ENCODE measurements at places on chromosomes 2 and 18. TPM values are rescaled to one million over a fixed set of nuclear protein-coding genes. Genes with fewer than 3 reads are reported as not detected.

DPP4 gene
- total RNA-seq = 0.08 TPM

DTNB gene
- total RNA-seq = 25.1 TPM

ZEB2 gene
- total RNA-seq = 55.1 TPM

CDH19 gene
- 21.4 TPM for total RNA-seq

FAM117B gene
- 4.6 TPM for total RNA-seq

VIT gene
- 0.13 TPM for total RNA-seq

TMEM87B gene
- total RNA-seq = 9.1 TPM

LIPT1 gene
- total RNA-seq = 7.7 TPM

APLF gene
- 4.6 TPM for total RNA-seq

COL4A3 gene
- total RNA-seq = 0.34 TPM

SEPTIN10 gene
- 64.8 TPM for total RNA-seq

SCN3A gene
- 6.1 TPM for total RNA-seq

RIT2 gene
- total RNA-seq = not detected

MC5R gene
- not detected for total RNA-seq

ATP6V1B1 gene
- total RNA-seq = 1.6 TPM

CNDP2 gene
- total RNA-seq = 52.7 TPM

PCGF1 gene
- total RNA-seq = 30.5 TPM

DSEL gene
- 24.6 TPM for total RNA-seq

SERPINB13 gene
- total RNA-seq = not detected

DNA sequence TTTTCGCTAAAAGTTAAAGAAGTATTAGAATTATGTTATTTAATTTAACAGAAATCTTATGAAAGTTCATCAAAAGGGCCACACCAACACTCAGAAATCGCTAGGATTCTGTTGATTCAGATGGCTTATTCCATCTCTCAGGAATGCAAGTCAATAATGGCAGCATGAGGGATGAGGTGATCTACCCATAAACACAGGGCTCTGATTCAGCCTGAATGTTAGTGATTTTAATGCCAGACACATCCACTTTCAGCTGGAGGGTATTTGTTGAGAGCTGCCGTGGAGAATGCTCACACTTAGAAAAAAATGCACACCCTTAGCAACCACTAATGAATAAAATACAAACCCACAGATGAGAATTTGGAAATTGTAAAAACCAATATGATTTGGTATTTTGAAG is 173.3 kb upstream of the ERBB4 start:
- 0 out of 2 replicates have a peak, but pooled peaks cover 3% of the 10 kb centered on the region for H3K4me1 ChIP-seq
- H3K36me3 ChIP-seq = no peaks in the 10 kb centered on the region
- no peak for DNase-seq
- H3K27me3 ChIP-seq = no peaks in the 10 kb centered on the region
- no peak overlapping the region for H3K27ac ChIP-seq

DNA sequence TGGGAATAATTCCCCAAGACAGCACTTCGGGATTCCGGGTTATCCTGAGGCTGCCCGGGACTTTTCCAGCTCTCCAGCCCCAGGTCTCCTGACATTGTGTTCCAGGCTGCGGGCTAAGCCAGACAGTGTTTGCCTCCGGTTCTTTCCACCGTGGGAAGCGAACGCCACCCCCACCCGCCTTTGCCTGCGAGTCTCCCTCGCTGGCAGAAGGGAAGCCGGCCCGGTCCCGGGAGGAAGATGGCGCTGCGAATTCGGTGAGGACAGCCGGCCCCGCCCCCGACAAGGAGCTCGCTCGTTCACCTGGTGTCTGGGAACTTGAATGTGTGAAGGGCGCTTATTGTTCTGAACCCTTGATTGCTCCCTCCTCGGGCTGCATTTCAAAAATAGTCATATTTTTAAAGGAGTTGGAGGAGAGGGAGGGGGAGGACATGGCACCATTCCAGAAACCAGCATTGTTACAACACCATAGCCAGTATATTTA is 2.9 kb downstream of the LRATD1 start:
- H3K36me3 ChIP-seq = no peaks in the 10 kb centered on the region
- H3K27me3 ChIP-seq = no peaks in the 10 kb centered on the region
- H3K27ac ChIP-seq = no peak overlapping the region
- no peak for DNase-seq
- H3K4me1 ChIP-seq = no peaks in the 10 kb centered on the region
- H3K4me3 ChIP-seq = no peak overlapping the region

- no peaks in the 10 kb centered on the region for H3K36me3 ChIP-seq
- peak; percentile 55 for DNase-seq
- no peak overlapping the region for H3K27ac ChIP-seq
Observed at GRCh38 chr2:64328415-64328722, 125.6 kb upstream of the LGALSL start.

DNA sequence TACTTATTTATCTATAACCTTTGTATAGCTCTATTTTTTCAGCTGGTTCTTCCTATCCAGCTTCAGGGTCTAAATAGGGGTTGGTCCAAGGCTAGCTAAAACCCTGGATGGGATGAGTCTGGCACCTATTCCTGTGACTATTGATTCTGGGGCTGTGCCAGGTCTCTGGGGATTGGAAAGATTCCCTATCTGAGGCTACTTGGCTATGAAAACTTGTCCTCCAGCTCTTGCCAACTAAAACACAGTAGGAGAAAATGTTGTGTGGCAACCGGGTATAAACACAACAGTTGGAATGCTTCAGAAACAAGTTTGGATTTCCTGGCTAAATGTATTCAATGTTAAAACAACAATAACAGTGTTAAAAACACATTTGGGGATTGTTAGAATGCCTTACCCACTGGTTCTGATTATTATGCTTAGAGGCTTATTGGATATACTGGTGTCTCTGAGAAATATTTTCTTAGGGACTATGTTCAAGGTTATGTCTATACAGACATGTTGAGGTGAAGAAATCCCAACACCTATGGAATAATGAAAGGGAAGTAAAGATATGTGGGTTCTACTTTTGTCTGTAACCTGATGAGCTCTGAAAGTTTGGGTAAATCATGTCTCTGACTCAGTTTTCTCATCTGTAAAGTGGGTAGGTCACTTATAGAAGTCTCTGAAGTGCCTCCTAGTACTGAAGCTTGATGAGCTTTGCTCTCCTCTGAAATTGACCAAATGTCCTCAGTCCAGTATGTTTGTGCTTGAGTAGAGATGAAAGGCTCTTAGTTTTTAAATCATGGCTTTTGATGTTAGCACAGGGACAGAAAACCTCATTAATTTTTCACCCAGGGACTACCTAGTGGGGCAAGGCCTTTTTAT is 460.7 kb downstream of the MTX2 start:
- no peak for DNase-seq
- no peak overlapping the region for H3K4me3 ChIP-seq
- no peaks in the 10 kb centered on the region for H3K36me3 ChIP-seq
- no peaks in the 10 kb centered on the region for H3K4me1 ChIP-seq

DNA sequence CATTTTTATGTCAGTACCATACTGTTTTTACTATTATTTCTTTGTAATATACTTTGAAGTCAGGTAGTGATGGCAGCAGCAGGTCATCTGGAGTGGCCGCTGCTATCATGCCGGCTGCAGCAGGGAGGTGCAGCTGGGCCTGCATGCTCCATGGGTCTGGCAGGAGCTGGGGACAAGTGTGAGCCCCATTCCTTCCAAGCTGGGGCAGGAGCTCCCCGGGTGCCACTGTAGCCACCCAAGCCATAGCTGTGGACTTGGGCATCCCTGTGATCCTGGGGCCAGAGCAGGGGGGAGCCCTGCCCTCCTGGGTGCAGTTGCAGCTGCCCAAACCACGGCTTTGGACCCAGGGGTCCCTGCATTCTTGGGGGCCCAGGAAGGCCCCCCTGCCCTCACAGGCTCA is 59.2 kb downstream of the CSRNP3 start:
- H3K36me3 ChIP-seq = no peaks in the 10 kb centered on the region
- no peak overlapping the region for H3K27ac ChIP-seq
- no peaks in the 10 kb centered on the region for H3K27me3 ChIP-seq

- H3K4me1 ChIP-seq = no peaks in the 10 kb centered on the region
- H3K27ac ChIP-seq = no peak overlapping the region
- peaks cover 4% of the 10 kb centered on the region for H3K27me3 ChIP-seq
Observed at GRCh38 chr2:66957677-66958076, 439.5 kb upstream of the ETAA1 start.

- peaks cover 3% of the 10 kb centered on the region for H3K4me1 ChIP-seq
- H3K27me3 ChIP-seq = no peaks in the 10 kb centered on the region
- H3K27ac ChIP-seq = no peak overlapping the region
- no peak for DNase-seq
- H3K4me3 ChIP-seq = no peak overlapping the region
Observed at GRCh38 chr2:223811757-223812156, 25.6 kb downstream of the AP1S3 start.

DNA sequence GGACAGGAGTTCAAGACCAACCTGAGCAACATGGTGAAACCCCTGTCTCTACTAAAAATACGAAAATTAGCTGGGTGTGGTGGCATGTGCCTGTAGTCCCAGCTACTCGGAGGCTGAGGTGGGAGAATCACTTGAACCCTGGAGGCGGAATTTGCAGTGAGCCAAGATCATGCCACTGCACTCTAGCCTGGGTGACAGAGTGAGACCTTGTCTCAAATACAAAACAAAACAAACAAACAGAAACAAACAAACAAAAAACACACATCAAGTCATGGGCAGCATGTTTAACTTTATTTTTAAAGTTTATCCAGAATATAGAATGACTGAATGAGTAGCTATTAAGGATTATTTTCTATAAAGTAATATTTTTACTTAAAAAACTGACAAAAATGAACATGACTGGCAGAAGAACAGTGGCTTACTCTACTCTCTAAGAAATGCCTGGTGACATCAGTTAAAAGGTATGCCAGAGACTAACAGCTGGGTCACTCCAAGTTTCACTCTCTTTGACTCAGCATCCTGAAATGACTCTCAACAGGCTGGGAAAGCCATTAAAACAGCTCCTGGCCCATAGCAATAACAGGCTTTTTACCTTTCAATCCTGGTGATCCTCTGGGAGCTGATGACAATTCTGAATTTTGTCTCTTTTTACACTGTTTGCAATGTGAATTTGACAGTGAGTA is 281.6 kb upstream of the STON1 start:
- peak; percentile 77 for DNase-seq
- H3K4me1 ChIP-seq = peaks cover 27% of the 10 kb centered on the region
- peak overlapping the region; percentile 13 for H3K4me3 ChIP-seq

DNA sequence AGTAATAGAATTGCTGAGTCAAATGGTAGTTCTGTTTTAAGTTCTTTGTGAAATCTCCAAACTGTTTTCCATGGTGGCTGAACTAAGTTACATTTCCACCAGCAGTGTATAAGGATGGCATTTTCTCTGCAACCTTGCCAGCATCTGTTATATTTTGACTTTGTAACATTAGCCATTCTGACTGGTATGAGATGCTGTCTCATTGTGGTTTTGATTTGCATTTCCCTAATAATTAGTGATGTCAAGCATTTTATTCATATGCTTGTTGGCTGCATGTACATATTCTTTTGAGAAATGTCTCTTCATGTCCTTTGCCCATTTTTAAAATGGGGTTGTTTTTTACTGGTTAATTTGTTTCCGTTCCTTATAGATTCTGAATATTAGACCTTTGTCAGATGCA is 63.9 kb downstream of the LANCL1 start:
- H3K36me3 ChIP-seq = no peaks in the 10 kb centered on the region
- H3K27me3 ChIP-seq = no peaks in the 10 kb centered on the region
- H3K4me3 ChIP-seq = no peak overlapping the region
- no peak overlapping the region for H3K27ac ChIP-seq

DNA sequence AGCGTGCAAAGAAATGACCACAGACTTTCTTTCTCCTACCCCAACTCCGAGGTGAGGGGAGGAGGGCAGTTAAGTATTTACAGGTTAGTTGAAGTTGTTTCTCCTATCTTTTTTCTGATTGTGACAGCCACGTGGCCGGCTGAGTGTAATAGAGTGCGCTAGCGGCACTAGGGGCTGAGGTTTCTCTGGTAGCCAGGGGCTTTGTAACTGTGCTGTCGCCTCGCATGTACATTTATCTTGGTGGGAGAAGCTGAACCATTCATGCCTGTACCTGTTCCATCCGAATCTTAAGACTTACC is 214.1 kb upstream of the STON1 start:
- H3K36me3 ChIP-seq = peaks cover 3% of the 10 kb centered on the region
- peak overlapping the region; percentile 98 for H3K4me3 ChIP-seq
- DNase-seq = peak; percentile 66

GRCh38 chr2:221896505-221897151 is 324.5 kb upstream of the EPHA4 start:
- DNase-seq = no peak
- H3K4me3 ChIP-seq = no peak overlapping the region
- no peaks in the 10 kb centered on the region for H3K27me3 ChIP-seq

- no peak overlapping the region for H3K27ac ChIP-seq
- no peak for DNase-seq
- H3K36me3 ChIP-seq = no peaks in the 10 kb centered on the region
- H3K27me3 ChIP-seq = no peaks in the 10 kb centered on the region
- H3K4me1 ChIP-seq = no peaks in the 10 kb centered on the region
Observed at GRCh38 chr18:70287731-70288130, 1.1 kb upstream of the SOCS6 start.

DNA sequence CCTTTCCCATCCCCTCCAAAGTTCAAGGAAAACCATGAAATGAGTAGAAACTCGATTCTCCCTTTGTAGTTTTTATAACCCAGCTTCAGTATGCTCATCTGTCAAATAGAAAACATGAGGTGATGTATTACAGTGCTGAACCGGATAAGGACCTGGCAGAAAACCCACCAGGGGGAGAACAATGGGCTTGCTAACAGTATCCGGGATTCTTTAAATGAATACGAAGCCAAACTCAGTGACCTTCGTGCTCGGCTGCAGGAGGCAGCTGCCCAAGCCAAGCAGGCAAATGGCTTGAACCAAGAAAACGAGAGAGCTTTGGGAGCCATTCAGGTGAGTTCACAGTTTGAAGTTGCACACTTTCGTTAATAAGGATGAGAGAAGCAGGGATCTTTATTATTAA is 113.6 kb upstream of the TTC39C start:
- H3K27ac ChIP-seq = no peak overlapping the region
- H3K36me3 ChIP-seq = no peaks in the 10 kb centered on the region
- H3K27me3 ChIP-seq = no peaks in the 10 kb centered on the region

DNA sequence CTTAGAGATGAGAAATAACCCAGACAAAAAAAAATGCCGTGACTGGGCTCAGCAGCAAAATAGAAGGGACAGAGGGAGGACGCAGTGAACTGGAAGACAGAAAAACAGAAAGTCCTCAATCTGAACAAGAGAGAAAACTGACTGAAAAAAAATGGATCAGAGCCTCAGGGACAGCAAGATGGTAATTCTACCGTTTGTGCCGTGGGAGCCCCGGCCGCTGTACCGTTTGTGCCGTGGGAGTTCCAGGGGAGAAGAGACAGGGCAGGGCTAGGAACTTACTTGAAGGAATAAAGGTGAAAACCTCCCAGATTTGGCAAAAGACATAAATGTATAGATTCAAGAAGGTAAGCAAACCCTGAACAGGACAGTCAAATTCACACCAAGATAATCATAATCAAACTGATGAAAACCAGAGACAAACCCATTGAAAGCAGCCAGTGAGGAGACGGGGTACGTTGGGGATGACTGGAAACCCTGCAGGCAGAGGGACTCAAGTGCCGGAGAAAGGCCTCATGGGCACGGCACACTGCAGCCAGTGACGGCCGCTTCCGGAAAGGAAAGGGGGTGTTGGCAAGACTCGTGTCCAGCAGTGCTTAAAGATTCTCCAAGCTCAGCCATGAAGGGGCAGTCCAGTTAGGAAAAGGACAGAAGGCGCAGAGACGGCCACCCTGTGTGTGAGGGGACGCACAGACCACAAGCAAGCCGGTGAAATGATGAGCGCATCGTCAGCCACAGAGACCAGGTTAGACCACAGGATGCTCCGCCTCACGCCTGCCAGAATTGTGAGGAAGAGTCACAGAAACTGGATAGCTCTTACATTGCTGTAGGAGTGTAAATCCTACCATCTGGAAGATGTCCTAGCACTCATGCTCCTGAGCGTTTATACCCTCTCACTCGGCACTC is 40.0 kb upstream of the NFATC1 start:
- no peak overlapping the region for H3K4me3 ChIP-seq
- DNase-seq = no peak
- no peaks in the 10 kb centered on the region for H3K36me3 ChIP-seq
- H3K4me1 ChIP-seq = no peaks in the 10 kb centered on the region

GRCh38 chr2:230068651-230069055 is at the start of gene SLC16A14:
SLC16A14 (minus strand) TSS chr2:230068924; CDS start chr2:230059352, 9,572 bp downstream.
- no peak within 1 kb of the TSS for H3K4me3 ChIP-seq
- DNase-seq = no peak
- H3K27ac ChIP-seq = no peak within 1 kb of the TSS
